H9 (cell line): ENCODE measurements at places on chromosomes 11 and 22.
A peak's percentile ranks its signal among the peaks of the same experiment; 100 is the strongest.

DNA sequence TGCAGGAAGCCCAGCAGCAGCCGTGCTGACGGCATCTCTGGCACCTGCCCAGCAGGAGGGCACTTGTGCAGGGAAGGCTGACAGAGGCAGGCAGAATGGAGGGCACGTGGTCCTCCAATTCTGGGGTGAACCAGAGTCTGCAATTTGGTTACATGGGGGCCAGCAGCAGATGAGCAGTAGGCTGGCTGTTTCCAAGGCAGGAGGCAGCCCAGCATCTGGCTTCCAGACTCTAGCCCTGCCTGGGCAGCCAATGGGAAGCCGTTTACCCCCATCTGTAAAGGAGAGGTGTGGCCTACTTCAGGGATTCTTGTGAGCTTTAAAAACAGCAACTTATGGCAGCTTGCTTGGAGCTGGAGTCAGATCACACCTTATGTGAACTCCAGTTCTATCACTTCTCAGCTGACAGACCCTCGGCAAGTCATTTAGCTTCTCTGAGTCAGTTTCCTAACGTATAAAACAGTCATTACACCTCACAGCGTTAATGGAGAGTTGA lies 27.9 kb upstream of the RASL10A start:
- DNase-seq: no peak
- no peak overlapping the region for H3K27ac ChIP-seq
- no peaks in the 10 kb centered on the region for H3K27me3 ChIP-seq

- H3K27ac ChIP-seq: no peak overlapping the region
- no peak overlapping the region for H3K4me3 ChIP-seq
- DNase-seq: peak; percentile 25
- no peaks in the 10 kb centered on the region for H3K27me3 ChIP-seq
- no peaks in the 10 kb centered on the region; the same call in 1 of the 2 replicates for H3K4me1 ChIP-seq
- no peaks in the 10 kb centered on the region for H3K36me3 ChIP-seq
Observed at GRCh38 chr22:44409974-44410316, 88.1 kb downstream of the RTL6 start.

DNA sequence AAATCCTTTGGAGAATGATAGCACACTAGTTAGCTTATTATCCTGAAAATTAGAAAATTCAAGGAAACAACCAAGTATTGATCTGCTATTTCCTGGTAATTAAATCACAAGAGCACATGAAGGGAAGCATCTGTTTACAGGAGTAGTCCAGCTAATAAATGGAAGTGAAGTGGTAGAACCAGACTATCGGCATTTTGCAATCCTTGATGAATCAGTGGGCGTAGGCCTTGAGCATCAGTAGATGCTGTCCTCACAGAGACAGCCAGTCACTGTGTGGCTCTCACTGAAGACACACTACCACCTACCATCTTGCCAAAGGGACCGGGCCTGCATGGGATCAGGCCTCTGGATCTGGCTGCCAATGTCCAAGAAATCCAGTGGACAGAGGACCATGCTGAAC lies 69.8 kb downstream of the FBLN1 start:
- DNase-seq: no peak
- no peaks in the 10 kb centered on the region for H3K4me1 ChIP-seq
- no peak overlapping the region for H3K4me3 ChIP-seq
- H3K27ac ChIP-seq: no peak overlapping the region
- no peaks in the 10 kb centered on the region for H3K27me3 ChIP-seq

DNA sequence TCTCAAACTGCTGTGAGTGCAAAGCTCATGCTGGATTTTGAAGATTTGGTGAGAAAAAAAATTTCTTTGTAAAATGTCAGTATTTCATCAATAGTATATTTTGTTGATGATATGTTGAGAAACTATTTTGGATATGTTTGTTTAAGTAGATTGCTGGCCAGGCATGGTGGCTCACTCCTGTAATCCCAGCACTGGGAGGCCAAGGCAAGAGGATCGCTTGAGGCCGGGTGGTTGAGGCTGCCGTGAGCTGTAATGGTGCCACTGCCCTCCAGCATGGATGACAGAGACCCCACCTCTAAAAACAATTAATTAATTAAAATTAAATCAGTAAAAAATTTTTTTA lies 6.9 kb upstream of the IFITM3 start:
- no peak for DNase-seq
- no peaks in the 10 kb centered on the region for H3K27me3 ChIP-seq
- H3K4me1 ChIP-seq: peaks cover 4% of the 10 kb centered on the region; the same call in 1 of the 2 replicates
- H3K27ac ChIP-seq: no peak overlapping the region
- H3K4me3 ChIP-seq: no peak overlapping the region
- peaks cover 10% of the 10 kb centered on the region for H3K36me3 ChIP-seq

DNA sequence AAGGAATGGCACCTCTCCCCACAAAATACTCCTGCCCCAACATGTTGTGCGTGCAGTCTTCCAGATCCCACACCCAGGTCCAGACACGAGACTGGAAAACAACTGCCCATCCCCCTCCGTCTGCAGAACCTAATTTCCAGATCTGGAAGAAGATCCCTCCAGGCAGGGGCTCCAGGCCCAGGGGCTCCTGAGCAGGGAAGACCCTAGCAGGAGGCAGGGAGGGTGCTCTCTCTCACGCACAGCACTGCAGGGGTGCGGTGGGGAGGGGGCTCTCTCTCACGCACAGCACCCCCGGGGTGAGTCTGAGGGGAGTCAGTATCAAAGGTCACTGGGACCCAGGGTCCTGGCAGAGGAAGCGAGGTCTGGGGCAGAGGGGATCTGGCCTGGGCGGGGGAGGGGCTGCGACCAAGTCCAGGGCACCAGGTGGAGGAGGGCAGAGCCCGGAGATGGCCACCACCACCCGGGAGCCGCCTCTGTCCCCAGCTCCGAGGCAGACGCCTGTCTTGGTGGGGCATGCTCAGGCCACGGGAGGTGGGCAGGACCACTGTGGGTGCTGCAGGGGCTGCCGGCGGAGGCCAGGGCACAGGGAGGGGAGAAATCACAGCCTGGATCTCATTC lies 1.7 kb downstream of the MLC1 start:
- H3K27me3 ChIP-seq: 0 out of 2 replicates have a peak, but pooled peaks cover 2% of the 10 kb centered on the region
- H3K4me1 ChIP-seq: no peaks in the 10 kb centered on the region
- no peak for DNase-seq
- H3K4me3 ChIP-seq: no peak overlapping the region
- H3K36me3 ChIP-seq: no peaks in the 10 kb centered on the region
- H3K27ac ChIP-seq: no peak overlapping the region

DNA sequence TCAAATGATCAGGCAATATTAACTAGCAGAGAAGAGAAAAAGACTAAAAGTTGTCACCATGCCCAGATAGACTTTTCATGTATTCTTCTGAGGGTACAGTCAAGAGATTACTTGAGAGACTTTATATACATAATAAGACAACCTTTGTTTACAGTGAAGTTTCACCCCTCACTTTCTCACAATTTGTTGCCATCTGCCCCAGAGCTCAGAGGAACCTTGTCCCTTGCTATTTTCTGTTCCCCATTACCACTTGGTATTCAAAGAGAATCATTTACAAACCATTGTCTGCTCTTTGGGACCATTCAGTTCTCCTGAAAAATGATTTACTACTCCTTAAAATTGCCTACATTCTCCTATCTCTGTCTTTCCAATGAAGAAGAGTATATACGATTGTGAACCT lies 544.6 kb downstream of the CNTN5 start:
- H3K4me1 ChIP-seq: no peaks in the 10 kb centered on the region
- H3K27me3 ChIP-seq: no peaks in the 10 kb centered on the region
- no peak overlapping the region for H3K27ac ChIP-seq
- DNase-seq: no peak

DNA sequence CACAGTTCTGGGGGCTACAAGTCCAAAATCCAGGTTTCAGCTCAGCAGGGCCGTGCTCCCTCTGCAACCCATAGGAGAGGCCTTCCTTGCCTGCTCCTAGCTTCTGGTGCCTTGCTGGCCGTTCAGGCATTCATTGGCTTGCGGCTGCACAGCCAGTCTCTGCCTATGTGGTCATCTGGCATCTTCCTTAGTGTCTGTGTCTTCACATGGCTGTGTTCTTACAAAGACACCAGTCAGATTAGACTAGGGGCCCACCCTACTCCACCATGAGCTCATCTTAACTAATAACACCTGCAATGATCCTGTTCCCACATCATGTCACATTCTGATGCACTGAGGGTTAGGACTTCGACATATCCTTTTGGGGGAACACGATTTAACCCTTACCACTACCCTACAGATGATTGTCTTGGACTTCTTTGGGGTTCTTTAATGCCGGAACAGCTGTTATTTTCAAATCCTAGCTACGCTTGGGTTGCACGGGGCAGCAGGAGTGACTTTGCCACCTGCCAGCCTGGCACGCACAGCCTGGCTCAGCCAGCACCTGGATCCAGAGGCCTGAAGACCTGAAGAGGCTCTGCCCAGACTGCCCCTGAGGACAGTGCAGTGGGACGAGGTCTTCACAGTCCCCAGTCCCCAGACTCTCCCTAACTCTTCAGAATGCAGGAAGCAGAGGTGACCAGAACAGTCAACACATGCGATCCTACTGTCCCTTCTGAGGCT lies 7.7 kb upstream of the NEAT1 start:
- peak; percentile 25 for DNase-seq
- no peaks in the 10 kb centered on the region for H3K36me3 ChIP-seq
- H3K27ac ChIP-seq: no peak overlapping the region
- no peaks in the 10 kb centered on the region for H3K27me3 ChIP-seq
- H3K4me1 ChIP-seq: no peaks in the 10 kb centered on the region; the same call in 1 of the 2 replicates
- no peak overlapping the region for H3K4me3 ChIP-seq

DNA sequence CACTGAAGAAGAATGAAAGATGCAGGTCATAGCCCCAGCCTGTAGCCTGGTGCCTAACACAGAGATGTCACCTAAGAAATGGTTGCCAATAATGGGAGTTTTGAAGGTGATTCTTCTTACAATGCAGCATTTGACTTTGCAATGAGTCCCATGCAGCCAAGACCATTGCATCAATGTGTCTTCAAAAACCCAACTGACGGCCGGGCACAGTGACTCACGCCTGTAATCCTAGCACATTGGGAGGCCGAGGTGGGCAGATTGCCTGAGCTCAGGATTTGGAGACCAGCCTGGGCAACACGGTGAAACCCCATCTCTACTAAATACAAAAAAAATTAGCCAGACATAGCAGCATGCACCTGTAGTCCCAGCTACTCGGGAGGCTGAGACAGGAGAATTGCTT lies 89.3 kb upstream of the ASPHD2 start:
- no peaks in the 10 kb centered on the region for H3K27me3 ChIP-seq
- no peaks in the 10 kb centered on the region for H3K4me1 ChIP-seq
- no peak overlapping the region for H3K4me3 ChIP-seq
- DNase-seq: no peak
